ENCODE measurements at places on chromosomes 12 and 14. TPM values are rescaled to one million over a fixed set of nuclear protein-coding genes. Genes with fewer than 3 reads are reported as not detected.

- H3K4me3 ChIP-seq, result no peak overlapping the region
- H3K36me3 ChIP-seq, result no peaks in the 10 kb centered on the region
- DNase-seq, result no peak
- no peak overlapping the region for H3K27ac ChIP-seq
- no peaks in the 10 kb centered on the region for H3K27me3 ChIP-seq
- H3K4me1 ChIP-seq, result no peaks in the 10 kb centered on the region
These were observed 129.1 kb upstream of the PPFIA2 start for GRCh38 chr12:81888106-81888740.

The POTEM gene
- not detected for total RNA-seq

DNA sequence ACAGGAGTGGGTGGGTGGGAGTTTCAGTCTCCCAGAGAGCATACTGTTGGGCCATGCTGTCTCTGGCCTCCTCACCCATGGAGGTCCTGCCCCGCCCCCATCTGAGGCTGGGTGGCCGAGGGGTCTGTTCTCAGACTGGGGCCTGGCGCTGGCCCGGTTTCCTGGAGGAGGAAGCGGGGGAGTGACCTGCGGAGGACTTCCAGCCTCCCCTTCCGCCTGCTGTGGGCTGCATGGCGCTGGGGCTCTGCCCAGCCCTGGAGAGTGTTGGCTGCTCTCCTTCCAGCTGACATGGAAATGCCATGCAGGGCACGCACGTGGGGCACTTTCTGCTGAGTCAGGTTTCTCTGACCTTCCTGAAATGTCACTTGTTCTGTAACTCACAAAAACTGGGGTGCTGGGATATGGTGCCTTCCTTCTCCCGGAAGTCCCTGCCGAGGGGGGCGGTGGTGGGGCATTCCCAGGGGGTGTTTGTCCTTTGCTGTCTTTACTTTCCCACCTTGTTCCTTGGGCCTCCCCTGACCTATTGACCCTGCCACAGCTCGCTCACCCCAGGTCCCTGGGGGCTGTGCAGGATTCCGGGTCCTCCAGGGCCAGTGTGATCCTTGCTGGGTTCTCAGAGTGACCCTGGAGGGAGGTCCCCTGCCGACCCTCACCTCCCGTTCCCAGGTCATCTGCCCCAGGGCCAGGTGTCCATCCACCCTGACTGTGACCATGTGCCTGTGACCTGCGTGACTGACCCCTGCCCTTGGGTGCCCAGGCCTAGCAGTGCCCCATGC, 23.6 kb downstream of the PACS2 start:
- no peaks in the 10 kb centered on the region for H3K27me3 ChIP-seq
- no peaks in the 10 kb centered on the region for H3K4me1 ChIP-seq
- H3K36me3 ChIP-seq, result no peaks in the 10 kb centered on the region
- no peak overlapping the region for H3K4me3 ChIP-seq
- DNase-seq, result no peak
- no peak overlapping the region for H3K27ac ChIP-seq

GRCh38 chr12:252636-253035, 10.0 kb downstream of the SLC6A13 start:
- no peak for DNase-seq
- peaks cover 17% of the 10 kb centered on the region for H3K27me3 ChIP-seq
- H3K36me3 ChIP-seq, result no peaks in the 10 kb centered on the region
- no peak overlapping the region for H3K27ac ChIP-seq

DNA sequence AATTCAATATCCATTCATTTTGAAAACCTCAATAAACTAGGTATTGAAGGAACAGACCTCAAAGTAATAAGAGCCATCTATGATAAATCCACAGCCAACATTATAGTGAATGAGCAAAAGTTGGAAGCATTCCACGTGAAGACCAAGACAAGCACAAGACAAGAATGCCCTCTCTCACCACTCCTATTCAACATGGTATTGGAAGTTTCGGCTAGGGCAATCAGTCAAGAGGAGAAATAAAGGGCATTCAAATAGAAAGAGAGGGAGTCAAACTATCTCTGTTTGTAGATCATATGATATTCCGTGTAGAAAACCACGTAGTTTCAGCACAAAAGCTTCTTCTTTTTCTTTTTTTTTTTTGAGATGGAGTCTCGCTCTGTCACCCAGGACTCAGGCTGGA, 550.3 kb downstream of the FSCB start:
- H3K36me3 ChIP-seq, result no peaks in the 10 kb centered on the region
- no peak overlapping the region for H3K4me3 ChIP-seq
- H3K4me1 ChIP-seq, result no peaks in the 10 kb centered on the region
- no peaks in the 10 kb centered on the region for H3K27me3 ChIP-seq

GRCh38 chr14:36498938-36499337, 21.1 kb downstream of the NKX2-1 start:
- H3K27me3 ChIP-seq, result peaks cover 48% of the 10 kb centered on the region
- no peak for DNase-seq
- H3K36me3 ChIP-seq, result no peaks in the 10 kb centered on the region

- no peak for DNase-seq
- H3K4me1 ChIP-seq, result no peaks in the 10 kb centered on the region
- no peaks in the 10 kb centered on the region for H3K27me3 ChIP-seq
- no peaks in the 10 kb centered on the region for H3K36me3 ChIP-seq
These were observed 219.3 kb downstream of the TRHDE start for GRCh38 chr12:72491426-72491825.

GRCh38 chr12:11067514-11067913, 5.4 kb upstream of the TAS2R46 start:
- no peaks in the 10 kb centered on the region for H3K27me3 ChIP-seq
- no peaks in the 10 kb centered on the region for H3K4me1 ChIP-seq
- no peak overlapping the region for H3K27ac ChIP-seq
- H3K36me3 ChIP-seq, result peaks cover 17% of the 10 kb centered on the region
- DNase-seq, result no peak

GRCh38 chr14:75295061-75295461, 16.4 kb downstream of the FOS start:
- peaks cover 23% of the 10 kb centered on the region for H3K4me1 ChIP-seq
- no peak for DNase-seq
- peak overlapping the region; percentile 75 for H3K4me3 ChIP-seq
- no peaks in the 10 kb centered on the region for H3K36me3 ChIP-seq
- H3K27ac ChIP-seq, result no peak overlapping the region

DNA sequence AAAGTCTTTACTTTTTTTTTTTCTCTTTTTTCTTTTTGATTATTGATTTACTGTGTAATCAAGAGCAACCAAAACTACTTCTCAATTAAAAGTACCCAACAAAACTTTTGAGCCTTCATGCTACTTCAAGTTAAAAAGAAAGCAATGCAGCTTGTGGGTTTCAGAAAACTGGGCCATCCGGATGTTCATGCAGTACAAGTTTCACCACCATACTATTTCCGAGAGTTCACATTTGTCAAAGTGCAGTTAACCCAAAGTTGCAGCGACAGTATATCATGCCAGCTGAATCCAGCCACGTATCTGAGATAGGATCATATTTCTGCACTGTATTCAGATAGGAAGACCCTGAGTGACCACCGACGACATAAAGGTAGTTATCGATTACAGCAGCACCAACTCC, 33.0 kb downstream of the KLHL28 start:
- no peak for DNase-seq
- no peak overlapping the region for H3K4me3 ChIP-seq
- peaks cover 11% of the 10 kb centered on the region for H3K36me3 ChIP-seq
- H3K4me1 ChIP-seq, result peaks cover 5% of the 10 kb centered on the region
- H3K27ac ChIP-seq, result no peak overlapping the region

DNA sequence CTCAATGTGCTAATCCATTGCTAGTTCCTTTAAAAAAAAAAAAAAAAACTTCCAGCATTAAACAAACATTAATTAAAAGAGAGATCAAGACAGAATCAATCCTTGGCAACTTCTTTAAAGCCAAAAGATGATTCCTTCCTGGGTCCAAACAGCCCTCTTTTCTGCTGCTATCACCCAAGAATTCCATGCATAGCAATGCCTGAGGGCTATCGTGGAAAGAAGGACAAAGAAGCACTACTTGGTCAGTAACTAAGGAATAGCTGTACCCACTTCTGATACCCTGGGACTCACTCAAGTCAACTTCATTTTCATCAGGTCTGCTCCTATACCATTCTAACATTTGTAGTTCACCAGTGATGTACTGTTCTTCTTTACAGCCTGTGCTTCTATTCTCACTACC, 51.8 kb downstream of the SLC38A2 start:
- H3K27ac ChIP-seq, result no peak overlapping the region
- peaks cover 4% of the 10 kb centered on the region for H3K27me3 ChIP-seq
- no peaks in the 10 kb centered on the region for H3K36me3 ChIP-seq
- no peaks in the 10 kb centered on the region for H3K4me1 ChIP-seq
- H3K4me3 ChIP-seq, result no peak overlapping the region
